ENCODE measurements at places on chromosomes 13 and 19.

GRCh38 chr13:72864142-72865011 lies 82.4 kb downstream of the PIBF1 start:
- no peak for DNase-seq

DNA sequence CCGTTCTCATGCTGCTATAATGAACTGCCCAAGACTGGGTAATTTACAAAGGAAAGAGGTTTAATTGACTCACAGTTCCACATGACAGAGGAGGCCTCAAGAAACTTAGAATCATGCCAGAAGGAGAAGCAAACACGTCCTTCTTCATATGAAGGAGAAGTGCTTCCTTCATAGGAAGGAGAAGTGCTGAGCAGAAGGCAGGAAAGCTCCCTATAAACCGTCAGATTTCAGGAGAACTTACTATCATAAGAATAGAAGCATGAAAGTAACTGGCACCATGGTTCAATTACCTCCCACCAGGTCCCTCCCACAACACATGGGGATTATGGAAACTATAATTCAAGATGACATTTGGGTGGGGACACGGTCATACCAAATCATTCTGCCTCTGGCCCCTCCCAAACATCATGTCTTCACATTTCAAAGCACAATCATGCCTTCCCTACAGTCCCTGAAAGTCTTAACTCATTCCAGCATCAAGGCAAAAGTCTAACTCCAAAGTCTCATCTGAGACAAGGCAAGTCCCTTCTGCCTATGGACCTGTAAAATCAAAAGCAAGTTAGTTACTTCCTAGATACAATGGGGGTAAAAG lies 10.6 kb downstream of the ACOD1 start:
- DNase-seq: no peak

GRCh38 chr19:7873304-7874075 lies 700 bp downstream of the PRR36 start:
- no peak for DNase-seq

DNA sequence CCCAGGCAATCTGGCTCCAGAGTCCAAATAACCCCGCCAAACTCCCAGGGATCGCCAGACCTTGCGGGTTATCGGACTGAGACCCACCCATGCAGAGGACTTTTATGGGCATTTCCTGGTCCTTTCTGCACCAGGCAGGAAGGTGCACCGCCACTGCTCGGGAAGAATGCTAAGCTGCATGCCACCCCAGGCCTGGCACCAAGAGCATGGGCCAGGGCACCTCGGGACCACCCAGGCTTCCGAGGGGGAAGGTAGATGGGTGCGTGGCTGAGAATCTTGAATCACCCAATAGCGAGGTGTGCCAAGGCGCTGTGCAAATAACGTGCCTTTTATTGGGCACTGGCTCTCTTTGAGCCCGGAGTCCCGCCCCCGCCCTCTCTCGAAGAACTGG lies 422 bp upstream of the ZNF575 start:
- DNase-seq: no peak

- DNase-seq: no peak
Measured at GRCh38 chr13:110541526-110541920, 20.0 kb downstream of the RAB20 start.

Measured in GOT3 (cell line).